ENCODE measurements at places on chromosomes 12 and 14. TPM values are rescaled to one million over a fixed set of nuclear protein-coding genes. Genes with fewer than 3 reads are reported as not detected.
A peak's percentile ranks its signal among the peaks of the same experiment; 100 is the strongest.

DNA sequence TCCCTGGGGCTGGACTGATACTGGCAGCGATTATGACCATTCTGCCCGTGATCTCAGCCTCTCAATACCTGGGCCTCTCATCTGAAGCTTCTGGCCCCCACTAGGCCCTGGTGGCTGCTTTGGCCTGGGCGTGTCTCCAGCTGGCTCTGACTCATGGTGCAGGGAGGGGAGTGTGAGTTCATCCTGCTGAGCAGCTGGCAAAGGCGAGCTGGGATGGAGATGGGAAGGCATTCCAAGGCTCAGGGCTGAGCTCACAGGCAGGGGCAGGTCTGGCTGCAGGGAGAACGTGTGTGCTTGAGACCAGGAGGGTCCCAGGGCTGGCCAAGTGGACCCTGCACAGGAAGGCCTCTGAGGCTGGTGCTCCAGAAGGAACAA is 221.8 kb downstream of the TMEM121 start:
- DNase-seq: no peak

- DNase-seq: no peak
These were observed 1.5 kb downstream of the KIF21A start for GRCh38 chr12:39441189-39441962.

DNA sequence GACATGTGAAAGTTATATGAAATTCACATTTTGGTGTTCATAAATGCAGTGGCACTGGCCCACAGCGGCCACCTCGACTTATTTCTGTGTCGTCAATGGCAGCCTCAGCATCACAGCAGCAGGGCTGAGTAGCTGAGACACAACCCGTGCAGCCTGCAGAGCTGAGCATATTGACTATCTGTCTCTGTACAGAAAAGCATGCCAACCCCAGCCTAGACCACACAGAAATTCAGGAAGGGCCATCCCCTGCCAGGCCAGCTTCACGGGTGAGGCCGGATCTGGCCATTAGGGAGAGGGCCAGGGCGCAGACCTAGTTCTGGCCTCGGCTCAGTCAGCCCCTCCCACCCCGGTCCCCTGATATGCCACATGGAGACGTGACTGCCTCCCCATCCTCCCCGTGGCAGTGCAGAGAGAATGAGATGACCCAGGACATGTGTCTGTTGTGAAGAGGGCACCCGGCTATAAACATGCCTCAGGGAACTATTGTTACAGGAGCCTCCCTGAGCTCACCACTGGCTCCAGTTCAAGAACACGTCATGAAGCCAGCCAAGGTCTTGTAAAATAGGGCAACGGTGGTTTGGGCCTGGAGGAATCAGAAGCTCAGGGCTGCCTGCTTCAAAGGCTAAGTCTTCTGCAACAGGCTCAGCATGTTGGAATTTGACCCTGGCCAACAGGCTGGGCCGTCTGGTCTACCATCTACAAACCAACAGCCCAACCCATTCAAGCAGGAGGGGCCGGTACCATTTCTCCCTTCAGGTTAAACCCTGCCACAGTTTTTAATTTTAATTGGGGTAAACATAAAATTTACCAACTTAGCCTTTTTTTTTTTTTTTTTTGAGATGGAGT is 25.5 kb downstream of the SCARB1 start:
- no peak for DNase-seq

- DNase-seq: no peak
These were observed 2.6 kb upstream of the C12orf76 start for GRCh38 chr12:110050927-110051326.

DNA sequence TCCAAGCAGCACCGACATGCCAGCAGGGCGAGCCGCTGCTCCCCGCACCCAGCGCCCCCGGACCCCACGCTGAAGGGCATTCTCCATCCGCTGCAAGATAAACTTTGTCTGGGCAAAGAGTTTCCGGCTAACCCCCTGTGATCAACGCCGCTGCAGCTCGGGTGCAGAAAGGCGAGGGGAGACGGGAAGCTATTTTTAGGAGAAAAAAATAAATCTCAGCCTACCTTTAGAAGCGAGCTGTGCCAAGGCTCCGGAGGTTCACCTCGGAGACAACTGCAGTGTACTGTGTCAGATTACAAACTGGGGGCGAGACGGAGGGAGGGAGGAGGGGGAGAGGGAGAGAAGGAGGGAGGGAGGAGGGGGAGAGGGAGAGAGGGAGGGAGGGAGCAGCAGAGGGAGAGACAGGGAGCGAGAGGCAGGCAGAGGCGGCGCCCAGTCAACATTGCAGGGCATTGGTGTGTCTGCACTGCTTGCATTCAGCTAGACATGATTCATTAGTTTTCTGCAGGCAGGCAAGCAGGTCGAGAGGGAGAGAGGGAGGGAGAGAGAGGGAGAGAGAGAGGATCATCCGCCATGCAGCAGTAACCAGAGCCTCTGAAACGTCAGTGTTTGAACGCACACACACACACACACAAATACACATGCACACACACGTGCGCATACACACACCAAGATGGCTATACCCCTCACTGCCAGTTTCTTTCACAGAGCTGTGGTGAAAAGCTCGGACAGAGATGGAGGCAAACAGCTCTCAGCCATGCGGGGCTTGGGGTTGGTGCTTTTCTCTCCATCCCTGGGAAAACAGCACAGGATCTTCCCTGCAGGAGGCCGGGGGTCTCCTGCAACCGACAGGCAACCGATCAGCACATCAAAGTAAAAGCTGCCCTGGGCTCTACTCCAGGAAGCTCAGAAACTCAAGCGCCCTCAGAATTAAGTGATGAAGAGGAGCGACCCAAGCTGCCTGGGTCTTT is at the start of gene RIMBP2:
RIMBP2 (minus strand) TSS at position 302 of the 971 bp plus-strand sequence. CDS start 237,286 bp downstream, outside the sequence.
- peak; percentile 44 for DNase-seq

DNA sequence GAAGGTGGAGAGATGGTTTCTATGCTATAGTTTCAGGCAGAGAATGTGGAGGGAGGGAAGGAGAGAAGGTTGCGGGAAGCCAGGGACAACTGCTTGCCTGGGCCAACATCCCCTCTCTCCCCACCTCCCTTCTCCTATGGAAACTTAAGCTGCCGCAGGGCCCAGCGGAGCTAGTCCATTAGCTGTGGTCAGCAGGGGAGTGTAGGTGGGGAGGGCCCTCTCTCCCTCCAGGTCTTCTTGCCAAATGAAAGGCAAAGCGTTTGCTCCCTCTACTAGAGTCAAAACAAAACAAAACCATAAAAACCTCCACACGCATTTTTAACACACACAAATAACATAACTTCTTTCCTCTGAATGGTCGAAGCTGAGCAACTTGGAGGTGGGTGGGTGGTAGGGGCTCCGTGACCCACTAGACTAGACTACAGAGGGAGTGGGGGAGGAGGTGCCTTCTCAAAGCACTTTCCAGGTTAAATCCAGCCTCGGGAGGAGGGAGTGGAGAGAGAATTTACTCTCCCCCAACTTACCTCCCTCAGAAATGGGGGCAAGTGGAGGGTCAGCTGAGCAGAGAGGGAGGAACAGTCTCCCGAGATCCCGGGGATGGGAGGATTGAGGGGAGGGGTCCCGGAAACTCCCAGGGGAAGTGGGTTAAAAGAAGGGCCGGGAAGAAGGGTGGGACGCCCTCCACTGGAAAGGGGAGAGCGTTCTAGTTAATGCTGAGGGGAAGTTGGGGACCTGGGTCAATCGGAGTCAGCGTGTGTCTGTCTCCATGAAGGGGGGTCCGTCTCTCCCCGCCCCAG is 4.6 kb upstream of the CACNB3 start:
- DNase-seq: peak; percentile 36

DNA sequence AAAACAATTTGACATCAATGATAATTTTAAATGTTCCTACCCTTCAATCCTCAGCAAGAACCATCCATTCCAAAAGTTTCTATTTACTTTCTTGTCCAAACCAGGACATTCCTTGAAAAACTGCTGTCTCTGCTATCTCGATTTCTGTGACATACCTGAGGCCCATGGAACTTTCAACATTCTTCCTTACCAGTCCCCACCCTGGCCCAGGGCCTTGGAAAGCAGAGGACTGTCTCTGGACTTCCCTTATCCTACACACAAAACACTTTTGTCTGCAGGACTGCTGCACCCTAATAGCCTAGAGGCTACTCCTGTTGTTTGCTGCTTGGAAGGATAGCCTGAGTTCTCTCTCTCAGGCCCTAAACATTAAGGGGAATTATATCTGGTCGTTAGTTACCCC is 151.8 kb upstream of the DHRS4 start:
- no peak for DNase-seq

- no peak for DNase-seq
These were observed 193.7 kb upstream of the PWP1 start for GRCh38 chr12:107491856-107492255.

DNA sequence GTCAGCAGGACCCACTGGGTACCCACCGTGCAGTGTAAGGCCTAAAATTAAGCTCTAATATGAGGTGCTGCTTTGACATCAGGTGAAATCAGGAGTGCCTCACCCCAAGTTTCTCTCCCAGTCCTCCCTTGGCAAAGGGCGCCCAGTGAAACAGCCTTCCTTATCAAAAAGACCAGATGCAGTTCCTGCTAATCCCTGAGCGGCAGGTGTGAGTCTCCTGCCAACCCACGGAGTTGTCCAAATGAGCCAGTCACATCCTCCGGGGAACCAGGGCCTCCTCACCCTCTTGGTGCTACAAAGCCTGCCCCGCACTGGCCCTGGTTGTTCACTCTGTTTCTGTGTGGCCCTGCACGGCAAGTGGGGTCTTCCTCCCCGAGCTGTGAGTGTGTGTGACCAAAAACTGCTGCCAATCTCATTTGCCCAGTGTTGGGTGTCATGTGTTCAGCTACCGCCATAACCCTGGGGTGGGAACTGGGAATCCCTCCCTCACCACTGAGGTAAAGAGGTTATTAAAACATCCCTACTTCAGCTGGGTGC is 20.2 kb upstream of the P2RX4 start:
- DNase-seq: no peak

DNA sequence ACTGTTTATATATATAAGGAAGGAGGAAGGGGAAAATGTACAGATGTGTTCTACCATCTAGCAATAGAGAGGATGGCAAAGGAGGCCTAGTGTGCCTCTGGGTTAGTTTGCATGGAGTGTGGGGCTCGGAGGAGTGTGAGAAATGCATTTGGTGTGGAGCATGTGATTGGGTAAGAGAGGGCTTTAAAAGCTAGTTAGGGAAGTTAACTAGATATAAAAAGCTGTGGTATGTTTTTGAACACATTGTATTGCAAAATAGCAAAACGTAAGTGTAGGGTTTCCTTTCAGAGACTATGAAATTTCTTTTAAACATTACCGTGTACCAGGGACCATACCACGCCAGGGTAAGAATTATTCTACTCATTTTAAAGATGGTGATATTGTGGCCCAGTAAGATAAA is 53.3 kb upstream of the STXBP6 start:
- DNase-seq: no peak

GRCh38 chr14:22845821-22846625 is 9.6 kb downstream of the MMP14 start:
- DNase-seq: no peak

DNA sequence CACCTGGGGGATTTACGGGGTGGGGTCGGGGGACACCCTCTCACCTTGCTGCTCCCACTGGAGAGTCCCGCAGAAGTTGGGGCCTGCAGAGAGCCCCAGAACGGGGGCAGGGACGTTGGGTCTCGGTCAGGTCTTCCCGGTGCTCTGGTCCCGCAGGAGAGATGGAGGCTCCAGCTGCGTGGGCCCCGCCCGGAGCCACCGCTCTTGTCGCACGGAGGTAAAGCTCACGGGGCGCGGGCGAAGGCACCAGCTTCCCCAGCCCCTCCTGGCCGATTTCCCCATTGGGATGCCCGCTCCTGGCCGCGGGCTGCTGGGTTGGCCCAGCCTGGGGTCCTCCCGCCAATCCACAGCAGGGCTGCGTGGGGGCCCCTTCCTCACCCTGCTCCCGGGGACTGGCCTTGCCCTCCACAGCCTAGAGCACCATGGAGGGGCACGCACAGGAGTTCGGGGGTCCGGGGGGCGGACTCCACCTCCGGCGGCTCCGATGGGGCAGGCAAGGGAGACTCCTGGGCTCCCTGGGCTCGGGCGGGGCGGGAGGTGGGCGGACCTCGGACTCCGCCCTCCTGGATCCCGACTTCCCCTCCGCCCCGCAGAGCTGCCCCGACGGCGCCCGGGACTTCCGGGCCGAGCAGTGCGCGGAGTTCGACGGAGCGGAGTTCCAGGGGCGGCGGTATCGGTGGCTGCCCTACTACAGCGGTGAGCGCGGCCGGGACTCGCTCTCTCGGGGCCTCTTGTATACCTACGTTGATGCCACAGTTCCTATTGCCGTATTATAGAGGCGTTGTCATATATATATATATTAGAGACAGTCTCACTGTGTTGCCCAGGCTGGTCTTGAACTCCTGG is 8.4 kb downstream of the PAPLN start:
- DNase-seq: peak; percentile 32

DNA sequence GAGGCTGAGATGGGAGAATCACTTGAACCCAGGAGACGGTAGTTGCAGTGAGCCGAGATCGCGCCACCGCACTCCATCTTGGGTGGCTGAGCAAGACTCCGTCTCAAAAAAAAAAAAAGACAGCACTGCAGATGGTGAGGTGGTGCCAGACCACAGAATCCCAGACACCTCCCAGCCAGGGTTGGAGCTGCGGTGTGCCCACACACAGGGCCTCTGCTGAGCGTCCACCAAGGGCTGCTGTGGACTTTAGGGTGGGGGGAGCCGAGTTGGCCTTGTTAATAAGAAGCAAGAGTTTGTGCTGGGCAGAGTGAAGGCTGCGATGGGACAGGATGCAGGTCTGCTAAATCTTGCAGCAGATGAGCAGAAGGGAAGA is 14.2 kb downstream of the KMT5A start:
- no peak for DNase-seq

KRT74 gene
- polyA plus RNA-seq: not detected

CNTN1 gene
- polyA plus RNA-seq: 28.7 TPM

AKAP6 gene
- polyA plus RNA-seq: 67.7 TPM

FAM181A gene
- polyA plus RNA-seq: not detected

Data from hindlimb muscle (tissue), 1 donor.